ENCODE measurements at places on chromosomes 1 and 21.

DNA sequence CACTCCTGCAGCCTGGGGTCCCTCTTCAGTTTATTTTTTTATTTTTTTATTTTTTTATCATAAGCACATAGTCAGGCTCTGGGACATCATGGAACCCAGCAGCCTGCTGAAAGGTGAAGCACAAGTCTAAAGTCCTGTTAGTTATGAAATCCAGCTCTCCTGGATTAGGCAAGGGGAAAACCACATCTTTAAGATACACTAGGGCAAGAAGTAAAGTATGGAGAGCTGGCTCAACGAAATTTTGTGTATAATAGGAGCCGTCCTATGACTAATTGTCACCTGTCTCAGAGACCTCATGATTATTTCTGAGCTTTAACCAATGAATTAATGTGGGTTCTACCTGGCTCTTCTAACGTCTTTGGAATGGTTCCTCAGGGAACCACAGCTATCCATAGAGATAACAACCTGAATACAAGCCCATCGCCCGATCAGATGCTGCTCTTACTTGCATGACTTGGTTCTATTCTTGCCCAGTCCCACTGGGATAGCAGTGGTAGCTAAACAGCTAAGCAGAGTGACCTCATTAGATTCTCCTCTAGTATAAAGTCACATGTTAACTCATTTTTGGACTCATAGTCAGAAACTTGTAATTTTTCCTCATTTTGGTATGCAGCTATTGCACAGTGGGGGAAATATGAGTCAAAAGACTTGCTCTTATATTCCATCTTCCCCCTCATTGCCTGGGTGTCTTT lies 122.7 kb downstream of the LMO4 start:
- DNase-seq, result no peak

GRCh38 chr1:207959141-207959825 lies 48.4 kb upstream of the CD34 start:
- no peak for DNase-seq

DNA sequence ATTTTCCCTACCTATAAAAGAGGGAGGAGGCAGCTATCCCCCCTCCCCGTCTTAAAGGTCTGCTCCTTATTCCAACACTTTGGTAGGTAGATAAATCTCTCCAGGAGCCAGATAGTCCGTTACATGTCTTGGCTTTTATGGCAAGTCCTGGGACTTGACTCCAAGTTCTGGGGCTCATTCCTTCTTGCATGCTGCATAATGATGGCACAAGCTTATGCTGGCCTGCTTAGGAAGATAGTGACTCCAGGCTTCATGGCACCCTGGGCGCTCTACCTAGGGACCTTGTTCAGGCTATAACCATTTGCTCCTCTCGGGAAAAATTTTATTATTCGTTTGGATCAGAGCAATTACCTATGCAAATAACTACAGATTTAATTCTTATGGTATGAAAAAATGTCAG lies 3.7 kb downstream of the SLAMF1 start:
- DNase-seq, result no peak

- DNase-seq, result no peak
These were observed 33.1 kb upstream of the SIM2 start for GRCh38 chr21:36665806-36666205.

GRCh38 chr1:17676387-17677060 lies 78.6 kb upstream of the ACTL8 start:
- no peak for DNase-seq

DNA sequence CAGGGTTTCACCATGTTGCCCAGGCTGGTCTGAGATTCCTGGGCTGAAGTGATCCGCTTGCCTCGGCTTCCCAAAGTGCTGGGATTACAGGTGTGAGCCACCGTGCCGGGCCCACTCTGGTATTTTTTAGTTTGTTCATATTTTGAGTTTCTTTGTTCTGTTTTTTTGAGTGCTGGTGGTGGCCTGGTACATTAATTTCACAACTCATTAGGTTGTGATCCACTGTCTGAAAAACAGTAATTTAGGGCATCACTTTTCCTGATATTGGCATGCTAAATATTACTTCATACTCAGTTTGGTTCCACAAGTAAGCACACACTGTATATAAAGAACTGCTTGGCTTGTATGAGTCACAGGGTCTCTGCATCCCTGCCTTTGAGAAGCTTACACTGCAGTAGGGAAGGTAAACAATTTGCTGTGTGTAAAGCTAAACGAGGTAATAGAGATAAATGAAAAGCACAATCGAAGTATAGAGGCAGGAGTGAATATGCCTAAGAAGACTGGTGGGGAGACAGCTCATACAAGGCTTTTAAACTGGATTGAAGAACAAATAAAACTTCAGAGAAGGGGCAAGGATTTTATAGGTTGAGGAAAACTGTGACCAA lies 7.7 kb downstream of the SNX27 start:
- DNase-seq, result no peak

DNA sequence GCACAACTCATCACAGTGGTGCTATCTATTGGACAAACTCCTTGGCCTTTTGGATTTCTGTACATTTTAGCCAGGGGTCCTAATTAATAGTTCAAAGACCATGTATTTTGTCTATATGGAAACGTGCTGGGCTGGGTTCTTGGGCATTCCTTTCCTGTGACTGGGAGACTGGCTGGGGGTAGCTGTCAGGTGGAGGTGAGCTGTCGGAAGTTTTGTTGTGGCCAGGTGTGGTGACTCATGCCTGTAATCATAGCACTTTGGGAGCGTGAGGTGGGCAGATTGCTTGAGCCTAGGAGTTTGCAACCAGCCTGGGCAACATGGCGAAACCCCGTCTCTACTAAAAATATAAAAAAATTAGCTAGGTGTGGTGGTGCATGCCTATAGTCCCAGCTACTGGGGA lies 392.4 kb downstream of the RPS6KC1 start:
- DNase-seq, result no peak

DNA sequence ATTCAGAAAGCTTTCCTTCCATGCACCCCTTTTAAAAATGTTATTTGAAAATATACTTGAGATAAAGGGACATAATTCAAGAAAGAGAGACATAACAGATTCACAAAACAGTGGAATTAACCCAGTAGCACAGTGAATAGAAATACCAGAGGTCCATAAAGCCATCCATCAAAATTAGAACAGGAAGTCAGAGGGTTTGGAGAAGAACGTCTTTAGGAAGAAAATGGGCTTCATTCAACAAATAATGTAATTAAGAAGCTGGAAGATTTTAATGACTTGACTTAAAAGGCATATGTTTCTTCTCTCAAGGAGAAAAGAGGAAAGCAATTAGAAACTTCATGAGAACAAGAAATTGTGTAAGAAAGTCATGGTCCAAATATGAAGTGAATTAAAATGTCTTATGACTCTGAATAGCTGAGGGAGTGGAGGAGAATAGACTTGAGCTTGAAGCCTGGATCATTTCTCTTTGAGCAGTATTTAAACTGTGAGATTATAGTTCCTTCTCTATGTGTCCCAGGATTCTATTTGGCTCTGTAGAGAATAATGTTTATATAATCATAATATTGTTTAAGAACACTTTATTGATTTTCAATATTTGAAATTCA lies 7.9 kb upstream of the HCRTR1 start:
- no peak for DNase-seq

DNA sequence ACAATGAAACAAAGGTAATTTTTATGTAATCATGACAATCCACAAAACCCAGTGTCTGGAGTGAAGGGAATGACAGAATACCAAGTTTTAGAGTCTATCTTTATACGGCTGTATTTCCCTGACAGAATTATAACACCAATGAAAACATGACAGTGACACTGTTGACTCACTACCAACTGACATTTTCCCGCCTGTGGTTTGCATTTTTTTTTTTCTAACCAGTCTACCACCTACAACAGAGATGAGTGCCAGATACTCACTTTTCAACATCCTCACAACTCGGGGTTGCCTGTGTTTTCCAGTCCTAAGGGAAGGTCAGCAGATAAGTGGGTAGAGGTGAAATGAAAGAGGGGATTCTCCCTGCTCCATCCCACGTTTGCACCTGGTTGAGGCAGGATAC lies 118.9 kb downstream of the KCNJ6 start:
- DNase-seq, result no peak

- DNase-seq, result no peak
These were observed 733.9 kb upstream of the CHRM3 start for GRCh38 chr1:238652346-238652968.

GRCh38 chr1:12080156-12080555 lies 17.1 kb downstream of the TNFRSF8 start:
- no peak for DNase-seq

DNA sequence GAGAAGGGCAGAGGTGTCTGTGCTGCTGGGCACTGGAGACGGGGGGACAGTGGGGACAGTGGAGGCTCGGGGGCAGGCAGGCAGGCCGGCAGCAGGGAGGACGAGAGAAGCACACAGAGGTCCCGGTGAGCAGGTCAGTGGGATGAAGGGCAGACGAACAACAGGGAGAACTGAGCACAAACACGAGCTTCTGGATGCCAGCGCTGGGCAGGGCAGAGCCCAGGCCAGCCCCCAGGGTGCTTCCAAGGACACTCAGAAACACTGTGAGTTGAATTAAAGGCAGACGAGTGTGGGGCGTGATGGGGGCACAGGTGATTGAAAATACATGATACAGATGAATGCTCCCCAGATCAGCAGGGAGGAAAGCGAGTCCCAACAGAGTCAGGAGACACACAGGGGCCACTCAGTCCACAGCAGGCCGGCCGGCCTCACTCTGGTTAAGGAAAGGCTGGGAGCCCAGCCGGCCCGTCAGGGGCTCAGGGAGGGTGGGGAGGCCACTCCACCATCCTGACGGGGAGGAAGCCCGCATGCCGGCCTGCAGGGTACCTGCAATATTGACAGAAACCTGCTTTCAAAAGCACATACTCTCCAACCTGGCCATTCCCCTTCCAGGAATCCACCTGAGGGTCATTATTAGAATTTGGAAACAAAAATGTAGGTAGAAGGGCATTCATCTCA lies 14.1 kb downstream of the SLC19A1 start:
- no peak for DNase-seq

DNA sequence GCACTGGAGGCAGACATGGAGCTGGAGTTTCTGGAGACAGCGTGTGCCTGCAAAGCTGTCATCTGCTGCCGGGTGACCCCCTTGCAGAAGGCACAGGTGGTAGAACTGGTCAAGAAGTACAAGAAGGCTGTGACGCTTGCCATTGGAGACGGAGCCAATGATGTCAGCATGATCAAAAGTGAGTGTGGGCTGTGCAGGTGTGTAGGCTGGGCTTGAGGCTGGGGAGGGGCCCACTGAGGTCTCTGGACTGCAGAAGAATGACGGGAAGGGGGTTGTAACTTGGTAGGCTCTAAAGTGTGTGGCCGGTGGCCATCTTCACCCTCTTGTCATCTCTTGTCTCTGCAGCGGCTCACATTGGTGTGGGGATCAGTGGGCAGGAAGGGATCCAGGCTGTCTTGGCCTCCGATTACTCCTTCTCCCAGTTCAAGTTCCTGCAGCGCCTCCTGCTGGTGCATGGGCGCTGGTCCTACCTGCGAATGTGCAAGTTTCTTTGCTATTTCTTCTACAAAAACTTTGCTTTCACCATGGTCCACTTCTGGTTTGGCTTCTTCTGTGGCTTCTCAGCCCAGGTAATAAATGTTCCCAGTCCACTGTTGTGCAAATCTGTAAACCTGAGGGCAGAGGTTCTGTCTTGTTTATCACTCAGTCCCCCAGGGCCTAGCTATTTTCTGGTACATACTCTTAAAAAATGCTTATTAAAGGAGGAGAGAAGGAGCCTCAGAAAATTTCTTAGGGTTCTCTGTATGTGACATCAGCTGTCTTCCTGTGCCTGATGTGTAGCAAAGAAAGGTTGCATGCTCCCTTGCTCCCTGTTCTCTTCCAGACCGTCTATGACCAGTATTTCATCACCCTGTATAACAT lies 19.9 kb downstream of the ATP8B2 start:
- DNase-seq, result peak; percentile 83

DNA sequence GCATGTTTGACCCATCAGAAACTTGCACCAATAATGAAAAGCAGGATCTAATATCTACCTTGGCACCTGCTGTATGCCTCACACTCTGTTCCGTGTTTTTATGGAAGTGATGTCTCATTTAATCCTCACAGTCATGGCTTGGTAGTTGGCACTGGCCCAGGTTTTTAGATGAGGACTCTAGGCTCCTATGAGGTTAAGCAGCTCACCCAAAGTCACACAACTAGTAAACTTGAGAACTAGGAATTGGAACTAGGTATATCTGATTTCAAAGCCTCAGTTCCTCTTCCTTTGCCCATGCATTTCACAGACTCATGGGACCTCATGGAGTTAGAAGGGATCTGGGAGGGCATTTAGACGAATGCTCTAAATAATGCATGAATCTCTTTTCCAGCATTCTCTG lies 21.3 kb upstream of the TARBP1 start:
- no peak for DNase-seq

DNA sequence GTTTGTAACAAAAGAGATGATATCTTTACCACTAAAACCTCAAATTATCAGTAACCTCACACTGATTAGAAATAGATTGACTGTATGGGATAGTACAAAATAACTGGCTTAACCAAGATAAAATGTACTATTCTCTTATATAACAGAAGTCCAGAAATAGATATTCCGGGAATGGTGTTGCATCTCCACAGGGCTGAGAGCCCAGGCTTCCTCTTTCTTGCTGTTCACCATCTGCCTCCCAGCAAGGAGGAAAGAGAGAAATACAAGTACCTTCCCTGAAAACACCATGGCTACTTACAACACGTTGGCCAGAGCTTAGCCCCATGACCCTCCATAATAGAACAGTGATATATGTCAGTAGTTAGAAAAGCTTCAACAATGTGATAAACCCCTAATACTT lies 47.0 kb upstream of the KCNK1 start:
- DNase-seq, result no peak

- no peak for DNase-seq
These were observed 82.3 kb downstream of the HMCN1 start for GRCh38 chr1:185816460-185816859.

GRCh38 chr1:99370476-99370875 lies 106.2 kb downstream of the PLPPR4 start:
- DNase-seq, result no peak

- no peak for DNase-seq
These were observed 35.3 kb upstream of the DMRTA2 start for GRCh38 chr1:50458507-50458906.

- DNase-seq, result no peak
These were observed 22.4 kb upstream of the TRNAU1AP start for GRCh38 chr1:28530456-28530855.

- DNase-seq, result no peak
These were observed 22.7 kb upstream of the TRIM67 start for GRCh38 chr1:231139125-231139649.

DNA sequence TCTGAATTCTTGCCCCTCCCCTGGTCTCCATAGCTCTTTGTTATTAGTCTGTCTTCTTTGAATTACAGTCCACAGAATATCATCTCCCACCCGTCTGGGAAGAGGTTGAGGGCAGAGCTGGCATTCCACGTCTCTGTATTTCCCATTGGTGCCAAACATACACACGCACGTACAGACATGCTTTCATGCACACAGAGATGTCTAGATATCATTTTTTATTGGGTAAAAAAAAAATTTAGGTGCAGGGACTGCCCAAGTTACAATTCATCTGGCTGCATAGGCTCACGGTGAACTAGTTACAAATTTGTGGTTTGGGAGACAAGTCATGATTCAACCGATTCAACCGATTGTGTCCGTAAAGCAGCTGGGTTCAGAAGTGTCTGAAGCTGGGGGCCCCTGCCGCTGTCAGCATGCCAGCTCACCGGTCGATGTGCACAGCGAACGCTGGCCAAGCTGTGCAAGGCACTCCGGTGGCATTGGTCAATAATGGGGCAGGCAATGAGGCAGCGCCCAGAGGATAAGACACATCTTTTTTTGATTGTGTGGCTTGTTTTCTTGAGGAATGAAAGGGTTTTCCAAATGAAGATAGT lies 73.7 kb downstream of the KCNN3 start:
- DNase-seq, result no peak

- DNase-seq, result no peak
These were observed 63.2 kb downstream of the CD58 start for GRCh38 chr1:116507631-116508030.

GRCh38 chr1:206507284-206508129 lies at the start of gene RASSF5:
Gene RASSF5 (plus strand): TSS chr1:206507531. CDS start chr1:206507603, 72 bp downstream.
- peak; percentile 85 for DNase-seq

All from CD4-positive, alpha-beta T cell treated with Interleukin-21 for 1 hour (primary cell).